ENCODE measurements at places on chromosomes 12 and 14.

DNA sequence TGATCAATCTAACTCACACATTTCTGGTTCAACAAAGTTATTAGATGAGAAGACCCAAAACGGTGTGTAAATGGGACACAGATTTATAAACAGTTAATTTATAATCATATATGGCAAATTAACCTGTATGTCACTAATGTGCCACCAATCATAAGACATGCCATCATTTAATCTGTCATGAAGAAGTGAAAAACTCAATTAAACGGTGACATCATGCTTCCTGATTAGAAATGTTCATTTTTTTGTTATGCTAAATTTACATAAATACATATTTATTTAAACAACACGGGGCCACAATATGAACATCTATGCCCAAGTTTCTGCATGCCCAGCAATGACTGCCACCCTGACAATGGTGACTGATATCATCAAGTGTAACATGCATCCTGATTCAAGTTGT is 164.1 kb upstream of the EEA1 start:
- no peak for DNase-seq

DNA sequence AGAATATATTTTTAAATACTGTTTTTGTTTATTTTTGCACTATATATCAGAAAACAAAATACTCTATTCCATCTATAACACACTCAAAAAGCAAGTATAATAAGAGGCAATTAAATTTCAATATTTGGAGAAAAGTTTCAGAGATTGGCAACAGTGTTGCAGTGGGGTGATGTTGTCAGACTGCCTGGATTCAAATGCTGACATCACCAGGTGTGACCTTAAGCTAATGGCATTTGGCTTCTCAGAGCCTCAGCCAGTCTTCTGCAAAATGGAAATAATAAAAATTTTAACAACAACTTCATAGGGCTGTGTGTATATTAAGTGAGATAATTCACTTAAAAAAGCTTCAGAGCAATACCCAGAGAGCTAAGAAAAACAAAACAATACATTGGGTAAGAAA is 74.7 kb downstream of the TMTC1 start:
- DNase-seq = no peak

- DNase-seq = no peak
These were observed 291.7 kb downstream of the C12orf75 start for GRCh38 chr12:105622220-105622619.

DNA sequence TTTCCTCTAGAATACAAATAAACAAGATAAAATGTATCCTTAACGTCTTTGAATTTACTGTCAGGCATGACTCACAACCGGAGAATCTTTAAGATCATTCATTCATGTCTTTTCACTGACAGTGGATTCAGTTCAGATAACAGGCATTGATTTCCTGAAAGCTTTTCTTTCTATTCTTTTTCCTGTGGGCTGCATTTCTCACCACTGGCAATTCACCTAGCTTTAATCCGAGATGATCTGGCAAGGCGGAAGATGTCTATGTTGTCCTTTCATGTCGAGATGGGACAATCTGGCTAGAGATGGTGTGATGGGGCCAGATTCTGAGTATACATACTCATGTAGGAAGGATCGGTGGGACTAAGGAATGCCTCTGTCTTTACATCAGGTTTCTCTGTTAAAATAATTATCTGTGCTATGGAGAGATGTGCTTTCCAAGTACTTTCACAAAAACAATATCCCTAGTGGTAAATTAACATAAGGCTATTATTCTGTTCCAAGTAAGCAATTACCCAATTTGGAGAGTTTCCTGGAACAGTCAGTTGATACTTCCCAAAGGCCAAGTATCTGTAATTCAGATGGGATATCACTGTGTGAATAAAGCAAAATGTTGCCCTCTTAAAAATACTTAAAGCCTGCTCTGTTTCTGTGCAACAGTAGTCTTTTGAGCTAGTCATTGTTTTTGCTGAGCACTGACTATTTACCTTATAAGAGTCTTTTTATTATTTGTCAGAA is 17.8 kb downstream of the ACSS3 start:
- no peak for DNase-seq

DNA sequence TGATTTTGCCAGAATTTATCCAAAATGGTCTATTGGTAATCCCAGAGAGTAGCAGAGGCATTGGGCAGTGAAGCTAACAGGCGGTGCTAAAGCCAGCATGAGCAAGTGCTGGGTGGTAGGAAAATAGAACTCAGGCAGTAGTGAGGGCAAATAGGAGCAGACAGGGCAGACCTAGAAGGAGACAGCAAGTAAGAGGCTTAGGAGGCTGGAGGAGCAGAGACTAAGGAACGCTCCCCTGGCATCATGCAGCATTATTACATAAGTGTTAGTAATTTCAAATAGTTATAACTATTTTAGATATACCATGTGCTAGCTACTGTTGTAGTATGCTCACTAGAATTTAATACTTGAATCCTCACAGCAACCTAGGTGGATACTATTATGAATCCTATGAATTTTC is 128.0 kb upstream of the DNM1L start:
- DNase-seq = no peak

DNA sequence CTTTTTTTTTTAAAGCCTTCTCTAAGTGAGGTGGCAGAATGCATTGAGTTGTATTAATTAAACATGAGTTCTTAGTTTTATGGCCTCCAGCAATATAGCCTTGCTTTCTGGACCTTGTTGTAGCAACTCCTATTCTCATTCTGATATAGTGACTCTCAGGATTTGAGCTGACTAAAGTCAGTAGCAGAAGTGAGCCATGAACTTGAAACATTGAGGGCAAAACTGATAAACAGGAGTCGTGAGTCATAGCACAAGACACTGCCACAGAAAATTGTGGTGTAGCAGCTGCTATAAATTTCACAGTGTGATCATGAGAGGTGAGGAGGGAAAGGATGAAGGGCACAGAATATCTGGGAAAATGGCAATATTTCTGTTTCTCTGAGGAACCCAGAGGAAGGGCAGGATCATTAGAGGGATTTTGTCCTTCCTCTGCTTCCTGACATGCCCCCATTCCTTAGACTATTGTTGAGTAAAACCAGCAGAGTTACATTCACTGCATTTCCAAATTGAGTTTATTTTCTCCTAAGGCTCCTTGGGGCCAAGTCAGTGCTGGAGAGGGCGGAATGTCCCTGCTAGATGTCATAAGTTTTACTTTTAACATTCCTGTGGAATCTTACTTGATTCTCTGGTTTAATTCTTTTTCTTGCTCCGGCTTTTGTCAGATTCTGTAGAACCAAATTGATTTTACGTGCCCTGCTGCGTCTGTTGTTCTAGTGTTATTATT is 7.5 kb downstream of the KLRG1 start:
- DNase-seq = no peak

DNA sequence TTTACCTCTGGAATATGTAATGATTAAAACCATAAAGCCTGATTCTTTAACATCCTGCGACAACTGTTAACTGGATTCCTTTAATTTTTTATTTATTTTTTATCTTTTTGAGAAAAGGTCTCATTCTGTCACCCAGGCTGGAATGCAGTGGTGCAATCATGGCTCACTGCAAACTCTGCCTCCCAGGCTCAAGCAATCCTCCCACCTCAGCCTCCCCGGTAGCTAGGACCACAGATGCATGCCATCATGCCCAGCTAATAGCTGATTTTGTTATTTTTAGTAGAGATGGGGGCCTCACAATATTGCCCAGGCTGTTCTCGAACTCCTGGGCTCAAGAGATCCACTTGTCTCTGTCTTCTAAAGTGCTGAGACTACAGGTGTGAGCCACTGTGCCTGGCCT is 3.7 kb downstream of the MYBPC1 start:
- DNase-seq = no peak

- DNase-seq = peak; percentile 2
These were observed 589.3 kb upstream of the TMEM132C start for GRCh38 chr12:127677537-127678131.

GRCh38 chr12:131506426-131506825 is 204.5 kb upstream of the SFSWAP start:
- DNase-seq = no peak

DNA sequence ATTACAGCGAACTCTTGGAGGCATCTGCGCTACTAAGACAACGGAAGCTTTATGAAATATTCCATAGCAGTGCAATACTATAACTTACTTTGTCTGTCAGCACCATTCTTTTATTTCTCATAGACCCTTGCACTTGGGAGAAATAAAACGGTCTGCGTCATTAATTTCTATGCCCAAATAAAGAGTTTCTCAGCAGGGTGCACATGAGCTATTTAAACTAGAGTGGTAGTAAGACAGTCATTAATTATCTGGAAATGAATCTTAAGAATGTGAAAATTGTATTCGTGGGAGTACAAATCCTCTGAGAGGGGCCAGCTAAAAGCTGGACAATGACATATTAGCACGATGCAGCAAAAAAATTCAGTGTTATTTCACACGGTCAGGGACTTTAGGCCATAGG is 903.4 kb upstream of the FOXG1 start:
- no peak for DNase-seq

- no peak for DNase-seq
These were observed 55.5 kb downstream of the CHGA start for GRCh38 chr14:92978229-92979021.

GRCh38 chr14:98489115-98489514 is 782.9 kb downstream of the BCL11B start:
- no peak for DNase-seq

DNA sequence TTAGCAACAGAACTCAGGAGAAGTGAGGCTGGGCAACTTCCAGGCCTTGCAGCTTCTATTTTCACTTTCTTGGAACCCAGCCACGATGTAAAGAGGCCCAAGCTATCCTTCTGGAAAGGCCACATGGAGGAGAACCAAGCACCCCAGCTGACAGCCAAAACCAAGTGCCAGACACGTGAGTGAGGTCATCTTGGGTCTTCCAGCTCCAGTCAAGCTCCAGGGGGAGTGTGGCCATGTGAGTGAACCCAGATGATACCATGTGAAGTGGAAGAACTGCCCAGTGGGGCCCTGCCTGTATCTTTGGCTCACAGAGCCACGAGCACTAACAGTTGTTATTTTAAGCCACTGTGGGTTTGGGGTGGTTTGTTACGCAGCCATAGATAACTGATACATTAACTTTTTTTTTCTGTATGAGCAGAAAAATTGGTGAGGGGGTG is 126.8 kb upstream of the MAP1LC3B2 start:
- DNase-seq = no peak

DNA sequence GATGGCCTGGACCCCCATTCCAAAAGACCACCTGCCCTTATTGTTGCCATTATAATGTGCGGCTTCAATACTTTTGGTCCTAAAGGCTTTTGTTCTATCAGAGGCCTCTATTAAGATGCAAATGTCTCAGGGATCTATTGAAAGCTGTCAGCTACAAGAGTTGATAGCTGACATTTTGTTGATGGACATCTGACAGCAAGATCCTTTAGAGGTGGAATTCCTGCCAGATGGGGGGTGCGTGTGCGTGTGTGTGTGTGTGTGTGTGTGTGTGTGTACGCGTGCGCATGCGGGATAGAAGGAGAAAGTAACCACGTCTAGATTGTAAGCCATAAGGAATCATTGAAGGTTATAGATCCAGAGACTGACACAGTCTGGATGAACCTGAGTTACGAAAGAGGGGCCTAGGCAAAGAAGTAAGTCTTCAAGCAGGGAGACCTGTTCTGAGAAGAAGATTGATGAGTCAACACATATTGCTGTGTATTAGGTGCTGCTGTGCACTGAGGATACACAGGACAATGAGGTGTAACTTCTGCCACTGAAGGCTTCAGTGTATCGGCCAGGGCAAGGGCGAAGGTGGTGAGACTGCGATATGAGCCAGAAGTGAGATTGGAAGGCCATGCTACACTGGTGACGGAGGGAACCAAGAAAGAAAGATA is 89.2 kb downstream of the PRMT8 start:
- DNase-seq = no peak

GRCh38 chr12:18703911-18704310 is 33.9 kb downstream of the PLCZ1 start:
- no peak for DNase-seq

GRCh38 chr12:62656591-62657362 is 190.2 kb downstream of the MON2 start:
- DNase-seq = no peak

- no peak for DNase-seq
These were observed 33.8 kb downstream of the STK38L start for GRCh38 chr12:27277846-27278260.

DNA sequence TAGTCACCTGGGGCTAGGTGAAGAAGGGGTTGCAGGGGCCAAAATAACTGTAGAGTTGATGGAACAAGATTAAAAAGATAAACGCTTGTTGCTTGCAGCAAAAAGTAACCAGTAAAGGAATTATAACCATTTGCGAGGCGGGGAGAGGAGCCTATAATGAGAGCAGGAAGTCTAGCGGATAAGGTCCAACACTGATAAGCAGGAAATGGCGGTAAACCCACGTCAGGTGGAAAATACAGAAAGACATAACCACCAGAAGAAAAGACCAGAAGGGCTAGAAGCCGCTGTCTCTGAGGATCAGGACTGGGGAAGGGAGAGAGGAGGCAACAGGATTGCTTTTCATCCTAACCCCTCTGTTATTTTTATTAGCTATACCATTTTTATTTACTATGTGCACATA is 303.3 kb downstream of the DPF3 start:
- no peak for DNase-seq

Data from stimulated activated CD8-positive, alpha-beta memory T cell treated with anti-CD3 and anti-CD28 coated beads, Interleukin-2, amount 100 ng/mL, for 1 hour (primary cell).